Lower lobe of right lung (tissue), 2 donors: ENCODE measurements at places on chromosomes 11 and 22. TPM values are rescaled to one million over a fixed set of nuclear protein-coding genes. Genes with fewer than 3 reads are reported as not detected.

The NLRP10 gene
- not detected for total RNA-seq

The SERPING1 gene
- 471 TPM for total RNA-seq

GRCh38 chr11:41522391-41522790 lies 62.9 kb upstream of the LRRC4C start:
- DNase-seq, result no peak

GRCh38 chr11:9396752-9397151 lies 12.3 kb downstream of the IPO7 start:
- no peak for DNase-seq

- peak; percentile 64 for DNase-seq
Observed at GRCh38 chr11:59173080-59173963, 1.4 kb downstream of the DTX4 start.

DNA sequence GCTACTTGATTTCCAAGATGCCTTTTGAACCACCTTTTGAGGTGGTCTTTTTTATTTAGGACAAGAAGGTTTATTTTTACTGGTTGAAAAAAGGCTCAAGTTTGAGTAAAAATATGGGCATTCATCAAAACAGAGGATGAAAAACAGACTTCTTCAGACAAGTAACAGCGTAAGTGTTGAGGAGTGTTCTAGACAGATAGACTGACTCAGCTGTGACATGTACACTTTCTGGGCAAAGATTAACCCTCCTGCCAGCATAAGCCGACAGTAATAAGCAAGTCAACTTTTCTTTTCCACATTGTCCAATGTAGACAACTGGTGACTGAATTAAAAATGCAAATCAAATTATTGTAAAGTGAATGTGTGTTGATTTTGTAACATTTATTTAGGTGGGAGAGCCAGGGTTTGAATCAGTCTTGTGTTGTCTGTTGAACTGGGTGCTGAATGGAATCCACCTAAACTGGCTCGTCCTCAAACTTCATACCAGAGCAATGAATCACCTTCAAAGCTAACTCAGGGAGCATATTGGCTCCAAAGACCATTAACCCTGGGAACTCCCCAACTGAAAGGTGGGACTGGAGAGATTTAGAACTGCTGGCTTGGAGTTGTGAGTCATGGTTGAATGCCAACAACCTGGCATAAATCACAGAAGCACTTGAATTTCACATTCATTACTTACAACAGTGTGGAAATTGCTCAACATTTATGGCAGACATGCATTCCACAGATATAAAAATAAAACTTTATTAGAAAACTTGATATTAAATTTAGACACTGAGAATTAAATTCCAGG lies 377.0 kb downstream of the ETS1 start:
- no peak for DNase-seq
